ENCODE measurements at places on chromosomes 13 and 19. TPM values are rescaled to one million over a fixed set of nuclear protein-coding genes. Genes with fewer than 3 reads are reported as not detected.

Gene ABHD13
- total RNA-seq: 13.8 TPM

Gene CFD
- total RNA-seq: 14.4 TPM

Gene ACTL9
- total RNA-seq: not detected

Gene TMEM255B
- 2.3 TPM for total RNA-seq

Gene ZNF880
- 0.12 TPM for total RNA-seq
